CD4-positive, CD25-positive, alpha-beta regulatory T cell (primary cell): ENCODE measurements at places on chromosomes 1 and 21. TPM values are rescaled to one million over a fixed set of nuclear protein-coding genes. Genes with fewer than 3 reads are reported as not detected.

The FBLIM1 gene
- not detected for total RNA-seq

GRCh38 chr1:244207042-244207934 lies 156.2 kb downstream of the ZBTB18 start:
- no peaks in the 10 kb centered on the region for H3K36me3 ChIP-seq
- no peaks in the 10 kb centered on the region for H3K27me3 ChIP-seq
- no peak for DNase-seq
- no peaks in the 10 kb centered on the region for H3K4me1 ChIP-seq

DNA sequence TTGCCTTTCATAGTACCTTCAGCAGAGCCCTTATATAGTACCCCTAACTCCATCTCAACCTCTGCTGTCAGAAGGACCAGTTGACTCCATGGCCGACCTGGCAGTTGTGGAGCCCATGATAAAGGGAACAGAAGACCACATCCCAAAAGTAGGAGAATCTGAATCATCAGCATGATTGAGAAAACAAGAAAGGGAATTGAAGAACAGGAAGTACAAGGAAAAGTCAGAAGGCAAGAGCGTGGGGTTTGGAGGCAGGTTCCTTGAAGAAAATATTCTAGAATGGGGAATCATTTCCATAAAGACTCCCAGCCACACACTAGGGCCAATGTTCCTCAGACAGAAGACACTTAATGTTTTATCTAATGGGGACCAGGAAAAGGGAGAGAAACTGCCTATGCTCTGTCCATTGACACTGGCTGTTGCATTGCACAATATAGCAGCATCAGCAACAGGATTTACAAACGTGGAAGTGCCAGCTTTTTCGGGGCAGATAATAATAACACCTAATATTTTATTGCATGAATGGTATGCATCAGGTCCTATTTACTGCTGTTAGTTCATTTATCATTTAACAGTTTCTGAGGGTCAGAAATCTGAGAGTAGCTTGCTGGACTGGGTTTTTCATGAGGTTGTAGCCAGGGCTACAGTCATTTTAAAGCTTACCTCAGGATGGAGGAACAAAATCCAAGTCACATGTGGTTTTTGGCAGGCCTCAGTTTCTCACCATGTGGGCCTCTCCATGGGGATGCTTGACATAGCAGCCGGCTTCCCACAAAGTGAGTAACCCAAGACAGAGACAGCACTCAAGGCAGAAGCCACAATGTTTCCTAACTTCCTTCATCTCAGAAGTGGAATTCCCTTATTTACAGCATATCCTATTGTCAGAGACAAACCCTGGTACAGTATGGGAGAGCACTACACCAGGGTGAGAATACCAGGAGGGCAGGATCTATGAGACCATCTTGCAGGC lies 483.4 kb downstream of the PLPP3 start:
- no peaks in the 10 kb centered on the region for H3K27me3 ChIP-seq
- DNase-seq = no peak
- no peak overlapping the region for H3K27ac ChIP-seq
- no peak overlapping the region for H3K4me3 ChIP-seq
- no peaks in the 10 kb centered on the region for H3K4me1 ChIP-seq

DNA sequence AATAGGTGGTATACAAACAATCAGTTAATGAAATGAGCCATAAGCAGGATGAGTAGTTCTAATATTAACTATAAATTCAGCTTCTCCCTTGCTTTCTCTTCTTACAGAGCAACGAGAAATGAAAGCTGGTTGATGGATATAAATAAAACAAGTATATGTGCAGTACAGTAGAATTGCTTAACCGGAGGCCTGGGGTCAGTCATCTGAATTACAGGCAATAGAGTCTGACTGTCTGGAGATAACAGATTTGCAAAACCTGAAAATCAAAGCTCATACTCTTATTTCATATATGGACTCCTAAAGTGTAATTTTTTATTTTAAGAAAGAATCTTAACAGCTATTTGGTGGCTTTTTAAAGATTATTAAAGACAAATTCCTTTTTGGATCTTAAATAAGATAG lies 43.1 kb upstream of the SGIP1 start:
- no peaks in the 10 kb centered on the region for H3K36me3 ChIP-seq
- no peaks in the 10 kb centered on the region for H3K4me1 ChIP-seq
- no peak overlapping the region for H3K27ac ChIP-seq
- no peak for DNase-seq
